Body of pancreas (tissue), 4 donors: ENCODE measurements at places on chromosomes 16 and 17. TPM values are rescaled to one million over a fixed set of nuclear protein-coding genes. Genes with fewer than 3 reads are reported as not detected.

Gene TBC1D28
- not detected for total RNA-seq

Gene ACAP1
- total RNA-seq = 2.1 TPM

Gene FAM171A2
- not detected for total RNA-seq

Gene ABCA5
- total RNA-seq = 104 TPM

Gene FOXL1
- total RNA-seq = not detected

Gene EFNB3
- total RNA-seq = 0.33 TPM

Gene COL1A1
- total RNA-seq = 62.3 TPM

Gene CDK5R1
- total RNA-seq = 1.6 TPM

DNA sequence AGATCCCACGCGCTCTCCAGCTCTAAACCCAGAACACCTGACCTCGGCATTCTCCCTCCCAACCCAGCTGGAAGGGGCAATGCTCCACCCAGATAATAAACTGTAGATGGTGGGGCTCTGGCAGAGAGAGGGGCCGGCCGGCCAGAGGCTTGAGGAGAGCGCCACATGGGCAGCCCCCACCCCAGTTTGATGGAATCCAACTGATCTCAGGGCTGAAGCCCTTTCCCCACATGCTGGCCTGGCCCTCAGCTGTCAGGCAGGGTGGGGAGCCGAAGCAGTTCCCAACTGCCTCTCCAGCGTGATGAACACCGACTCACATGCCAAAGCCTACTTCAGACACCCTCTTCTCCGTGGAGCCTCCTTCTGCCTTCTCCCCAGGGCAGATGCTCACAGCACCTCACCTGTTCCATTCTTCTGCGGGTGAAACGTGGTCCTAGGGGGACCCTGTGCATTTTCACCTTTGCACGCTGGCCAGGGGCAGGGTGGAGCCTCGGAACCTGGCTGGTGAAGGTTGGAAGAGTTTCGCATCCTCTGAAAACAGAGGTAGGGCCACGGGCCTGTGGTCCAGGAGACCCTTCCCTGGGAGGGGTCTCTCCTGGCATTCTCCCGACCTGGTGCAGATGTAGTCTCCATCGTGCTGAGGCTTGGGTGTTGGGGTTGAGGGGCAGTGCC, 65.7 kb upstream of the ZNF469 start:
- no peak overlapping the region for H3K27ac ChIP-seq
- no peaks in the 10 kb centered on the region for H3K4me1 ChIP-seq
- H3K27me3 ChIP-seq = no peaks in the 10 kb centered on the region
- DNase-seq = no peak
- no peak overlapping the region for H3K4me3 ChIP-seq
- H3K36me3 ChIP-seq = no peaks in the 10 kb centered on the region

DNA sequence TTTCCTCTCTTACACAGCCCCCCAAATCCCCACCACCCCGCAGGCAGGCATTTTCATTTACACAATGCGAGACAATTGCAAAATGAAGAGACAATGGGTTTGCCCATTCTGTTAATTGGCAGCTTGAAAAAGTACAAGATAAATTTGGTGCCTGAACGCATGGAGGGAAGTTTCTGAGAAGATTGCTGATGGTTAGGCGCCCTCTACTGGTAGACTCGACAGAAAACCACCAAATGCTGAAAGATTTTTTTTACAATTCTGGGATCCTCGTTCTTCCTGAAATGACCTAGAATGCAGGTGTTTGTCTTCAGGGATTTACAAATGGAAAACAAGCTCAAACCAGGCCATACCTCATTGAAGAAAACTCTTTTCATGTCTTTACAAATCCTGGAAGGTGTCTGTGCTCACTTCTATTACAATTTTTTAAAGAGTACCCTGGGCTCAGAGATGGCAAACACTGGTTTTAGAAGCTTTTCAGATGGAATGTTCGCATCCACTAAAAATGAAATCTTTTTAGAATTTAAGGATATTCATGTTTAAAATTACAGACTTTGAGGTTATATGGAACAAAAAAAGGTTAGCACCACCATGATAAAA, 338.5 kb downstream of the PMP22 start:
- no peaks in the 10 kb centered on the region for H3K36me3 ChIP-seq
- H3K27ac ChIP-seq = no peak overlapping the region
- DNase-seq = peak; percentile 69
- no peak overlapping the region for H3K4me3 ChIP-seq

GRCh38 chr16:25959221-25959620, 267.5 kb downstream of the HS3ST4 start:
- H3K27ac ChIP-seq = no peak overlapping the region
- H3K36me3 ChIP-seq = no peaks in the 10 kb centered on the region
- H3K4me3 ChIP-seq = no peak overlapping the region
- H3K27me3 ChIP-seq = no peaks in the 10 kb centered on the region
- DNase-seq = no peak

GRCh38 chr16:47311738-47312505, 148.9 kb downstream of the ITFG1 start:
- no peak for DNase-seq
- no peak overlapping the region for H3K4me3 ChIP-seq
- no peaks in the 10 kb centered on the region for H3K36me3 ChIP-seq
- no peaks in the 10 kb centered on the region for H3K4me1 ChIP-seq

GRCh38 chr16:54152362-54153239, 134.0 kb downstream of the IRX3 start:
- H3K27me3 ChIP-seq = no peaks in the 10 kb centered on the region
- H3K36me3 ChIP-seq = no peaks in the 10 kb centered on the region
- no peak for DNase-seq
- H3K27ac ChIP-seq = no peak overlapping the region
- H3K4me3 ChIP-seq = no peak overlapping the region
- no peaks in the 10 kb centered on the region for H3K4me1 ChIP-seq

- DNase-seq = no peak
- no peak overlapping the region for H3K4me3 ChIP-seq
- no peaks in the 10 kb centered on the region for H3K27me3 ChIP-seq
- H3K36me3 ChIP-seq = no peaks in the 10 kb centered on the region
- no peak overlapping the region for H3K27ac ChIP-seq
Observed at GRCh38 chr16:66676599-66676998, 19.9 kb downstream of the CMTM4 start.

- DNase-seq = peak; percentile 44
- peak within 1 kb of the TSS; percentile 9 for H3K4me3 ChIP-seq
- H3K4me1 ChIP-seq = peaks cover 65% of the 10 kb centered on the region
- H3K27me3 ChIP-seq = no peaks in the 10 kb centered on the region
- H3K36me3 ChIP-seq = no peaks in the 10 kb centered on the region
Observed at GRCh38 chr16:29811896-29812665, at the start of gene PRRT2. Gene PRRT2 (plus strand): TSS chr16:29812193. CDS start chr16:29813055, 862 bp downstream.

GRCh38 chr17:55037828-55038227, 69.3 kb downstream of the STXBP4 start:
- H3K4me1 ChIP-seq = no peaks in the 10 kb centered on the region
- no peaks in the 10 kb centered on the region for H3K36me3 ChIP-seq
- no peak for DNase-seq
- no peaks in the 10 kb centered on the region for H3K27me3 ChIP-seq
- no peak overlapping the region for H3K4me3 ChIP-seq
- H3K27ac ChIP-seq = no peak overlapping the region

DNA sequence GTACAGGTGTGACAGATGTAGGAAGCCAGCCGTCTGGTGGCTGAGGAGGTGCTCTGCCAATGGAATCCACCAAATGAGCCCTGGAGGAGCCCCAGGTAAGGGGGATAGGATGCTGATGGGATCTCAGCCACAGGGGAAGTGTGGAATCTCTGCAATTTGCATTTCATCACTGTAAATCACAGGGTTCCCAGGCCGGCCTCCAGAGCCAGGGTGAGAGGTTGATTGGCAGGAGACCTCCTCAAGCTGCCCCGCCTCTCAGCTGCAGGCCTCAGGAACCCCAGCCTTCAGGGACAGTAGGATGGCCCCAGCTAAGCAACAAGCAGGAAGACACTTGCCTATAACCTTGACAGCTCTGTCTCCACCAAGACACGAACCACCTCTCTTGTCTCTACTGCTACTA, 39.4 kb downstream of the RTN4RL1 start:
- H3K27me3 ChIP-seq = no peaks in the 10 kb centered on the region
- no peak for DNase-seq
- no peak overlapping the region for H3K27ac ChIP-seq
- no peak overlapping the region for H3K4me3 ChIP-seq

GRCh38 chr17:41683441-41684007, 5.2 kb upstream of the EIF1 start:
- H3K27me3 ChIP-seq = no peaks in the 10 kb centered on the region
- no peak overlapping the region for H3K27ac ChIP-seq
- H3K4me1 ChIP-seq = peaks cover 13% of the 10 kb centered on the region
- H3K4me3 ChIP-seq = no peak overlapping the region
- no peaks in the 10 kb centered on the region for H3K36me3 ChIP-seq

- DNase-seq = no peak
- no peaks in the 10 kb centered on the region for H3K27me3 ChIP-seq
- H3K4me3 ChIP-seq = no peak overlapping the region
- H3K4me1 ChIP-seq = no peaks in the 10 kb centered on the region
Observed at GRCh38 chr16:17426451-17426850, 44.3 kb downstream of the XYLT1 start.

DNA sequence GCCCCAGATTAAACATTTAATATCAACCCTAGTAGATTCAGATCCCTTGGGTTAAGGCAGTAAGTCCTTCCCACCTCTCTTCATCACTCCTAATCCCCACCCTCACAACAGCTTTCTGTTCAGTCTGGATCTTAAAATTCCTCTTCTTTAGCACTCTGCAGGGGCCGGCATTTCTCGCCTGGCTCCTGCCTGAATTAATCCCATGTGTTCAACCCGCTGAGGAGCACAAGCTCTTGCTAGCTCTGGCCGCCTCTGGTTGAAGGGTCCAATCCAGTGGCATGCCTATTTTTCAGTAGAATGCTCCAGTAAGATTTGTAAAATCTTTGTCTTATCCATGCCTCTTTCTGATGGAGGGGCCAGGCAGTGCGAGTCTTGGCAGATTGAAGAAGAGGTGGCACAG, 59.2 kb downstream of the CYB5B start:
- H3K36me3 ChIP-seq = no peaks in the 10 kb centered on the region
- no peak overlapping the region for H3K4me3 ChIP-seq
- H3K27me3 ChIP-seq = no peaks in the 10 kb centered on the region
- DNase-seq = no peak
- no peaks in the 10 kb centered on the region for H3K4me1 ChIP-seq
- H3K27ac ChIP-seq = no peak overlapping the region

DNA sequence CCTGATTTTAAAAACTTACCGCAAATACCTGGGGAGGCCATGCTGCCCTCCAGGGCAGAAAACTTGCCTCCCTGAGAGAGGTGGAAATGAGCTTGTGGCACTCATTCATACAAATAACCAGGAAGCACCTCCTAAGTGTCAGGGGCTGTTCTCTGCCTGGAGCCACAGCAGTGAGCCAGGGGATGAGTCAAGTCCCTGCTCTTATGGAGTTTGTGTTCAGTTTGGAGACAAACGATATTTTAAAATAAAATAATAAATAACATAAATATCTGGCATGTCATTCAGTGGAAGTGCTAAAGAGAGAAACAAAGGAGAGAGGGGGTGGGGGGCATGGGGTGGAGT, 313.8 kb downstream of the C16orf95 start:
- H3K36me3 ChIP-seq = no peaks in the 10 kb centered on the region
- no peak overlapping the region for H3K4me3 ChIP-seq
- no peaks in the 10 kb centered on the region for H3K4me1 ChIP-seq

- no peaks in the 10 kb centered on the region for H3K36me3 ChIP-seq
- H3K4me1 ChIP-seq = peaks cover 6% of the 10 kb centered on the region
- no peak overlapping the region for H3K27ac ChIP-seq
- no peak for DNase-seq
- no peak overlapping the region for H3K4me3 ChIP-seq
Observed at GRCh38 chr16:19559242-19559910, 3.9 kb downstream of the VPS35L start.

GRCh38 chr17:11803231-11803969, 193.9 kb downstream of the ZNF18 start:
- H3K4me3 ChIP-seq = no peak overlapping the region
- H3K4me1 ChIP-seq = no peaks in the 10 kb centered on the region
- no peaks in the 10 kb centered on the region for H3K36me3 ChIP-seq
- DNase-seq = no peak
- no peak overlapping the region for H3K27ac ChIP-seq

DNA sequence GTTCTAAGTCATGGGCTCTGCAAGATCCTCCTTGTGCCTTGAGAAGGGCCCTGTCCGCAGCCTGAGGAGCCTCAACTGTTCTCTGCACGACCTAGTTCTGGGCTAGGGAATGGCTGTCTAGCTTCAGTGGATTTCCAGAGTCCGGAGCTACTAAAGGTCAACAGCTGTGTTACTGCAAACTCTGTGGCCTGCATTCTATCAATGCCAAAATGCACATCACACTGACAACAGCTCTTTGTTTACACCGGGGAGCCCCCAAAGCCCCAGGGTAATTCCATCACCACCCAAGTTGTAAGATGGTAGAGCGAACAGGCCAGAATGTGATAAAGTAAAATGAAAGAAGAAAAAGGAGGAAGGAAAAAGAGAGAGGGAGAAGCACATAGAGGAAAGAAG, 610.2 kb downstream of the MAF start:
- no peak overlapping the region for H3K4me3 ChIP-seq
- H3K36me3 ChIP-seq = no peaks in the 10 kb centered on the region
- no peaks in the 10 kb centered on the region for H3K4me1 ChIP-seq
- DNase-seq = no peak
- H3K27me3 ChIP-seq = no peaks in the 10 kb centered on the region

DNA sequence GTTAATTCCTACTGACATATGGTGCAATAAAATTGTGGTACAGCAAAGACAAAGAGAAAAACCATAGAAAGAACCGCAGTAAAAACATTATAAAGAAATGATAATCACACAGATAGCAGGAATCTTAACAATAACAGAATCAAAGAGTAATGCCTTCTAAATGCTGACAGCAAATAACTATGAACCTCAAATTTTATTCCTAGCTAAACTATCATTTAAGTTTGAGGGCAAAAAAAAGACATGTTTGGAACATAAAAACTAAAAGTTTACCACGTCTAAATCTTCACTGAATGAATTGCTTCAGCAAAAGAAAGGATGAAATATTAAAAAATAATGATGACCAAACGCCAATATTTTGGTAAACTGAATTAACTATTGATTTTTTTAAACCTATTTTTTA, 135.8 kb downstream of the CPPED1 start:
- H3K36me3 ChIP-seq = no peaks in the 10 kb centered on the region
- no peak overlapping the region for H3K4me3 ChIP-seq
- no peaks in the 10 kb centered on the region for H3K4me1 ChIP-seq
- H3K27me3 ChIP-seq = no peaks in the 10 kb centered on the region
